Dorsolateral prefrontal cortex (tissue), 122 donors: ENCODE measurements at places on chromosomes 11 and 22.

DNA sequence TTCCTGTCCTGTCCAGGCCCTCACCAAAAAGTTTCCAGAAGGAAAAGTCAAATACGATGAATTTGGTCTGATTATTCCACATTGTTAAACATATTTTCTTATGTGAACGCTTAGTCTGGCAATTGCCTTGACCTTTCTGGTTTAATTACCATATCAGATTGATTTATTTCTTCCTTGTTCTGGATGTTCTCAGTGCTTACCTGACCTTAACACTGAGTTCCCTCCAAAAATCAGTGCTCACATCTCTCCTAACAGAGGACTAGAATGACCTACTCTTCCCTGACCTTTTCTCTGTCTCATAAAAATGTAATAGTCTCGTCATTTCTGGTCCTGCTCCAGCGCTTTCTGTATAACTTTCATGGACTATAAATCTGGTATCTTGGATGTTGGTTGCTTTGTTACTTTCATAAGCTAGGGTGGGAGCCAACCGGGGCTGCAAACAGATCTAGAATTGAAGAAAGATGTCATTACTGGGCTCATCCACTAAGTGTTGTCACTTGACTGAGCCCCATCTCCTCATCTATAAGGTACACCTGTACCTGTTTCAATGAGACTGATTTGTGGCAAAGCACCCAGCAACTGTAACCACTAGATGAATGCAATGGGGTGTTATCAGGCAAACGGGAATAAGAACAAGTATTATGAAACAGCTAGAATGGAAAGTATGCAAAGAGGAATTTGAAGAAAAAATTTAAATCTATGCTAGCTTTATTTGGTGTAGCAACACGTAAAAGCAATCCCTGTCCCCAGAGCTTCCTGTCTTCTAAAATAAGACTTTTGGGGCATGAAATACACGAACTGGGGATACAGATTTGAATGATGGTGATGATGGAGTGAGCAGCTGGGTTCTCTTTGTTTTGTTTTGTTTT is 2.4 kb downstream of the FADS2 start:
- no peak for DNase-seq

- no peak for DNase-seq
Observed at GRCh38 chr11:94023856-94024255, 2.7 kb downstream of the HEPHL1 start.

DNA sequence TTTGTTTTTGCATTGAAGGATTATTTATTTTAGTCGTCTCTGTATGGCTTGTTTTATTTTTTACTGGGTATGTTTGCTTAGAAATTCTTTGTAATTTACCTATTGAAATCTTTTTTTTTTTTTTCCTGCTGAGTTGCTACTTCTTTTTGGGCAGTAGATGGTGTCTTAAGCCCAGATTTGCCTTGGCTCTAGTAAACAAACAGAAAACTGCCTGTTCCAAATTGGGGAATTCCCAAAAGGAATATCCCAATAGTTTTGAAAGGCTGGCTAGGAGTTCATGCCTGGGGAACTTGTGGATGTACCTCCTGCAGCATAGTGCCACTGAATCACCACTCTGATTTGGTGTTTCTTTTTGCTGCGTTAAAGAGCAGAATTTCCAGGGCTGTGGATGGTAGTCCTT is 17.7 kb downstream of the PAMR1 start:
- no peak for DNase-seq

DNA sequence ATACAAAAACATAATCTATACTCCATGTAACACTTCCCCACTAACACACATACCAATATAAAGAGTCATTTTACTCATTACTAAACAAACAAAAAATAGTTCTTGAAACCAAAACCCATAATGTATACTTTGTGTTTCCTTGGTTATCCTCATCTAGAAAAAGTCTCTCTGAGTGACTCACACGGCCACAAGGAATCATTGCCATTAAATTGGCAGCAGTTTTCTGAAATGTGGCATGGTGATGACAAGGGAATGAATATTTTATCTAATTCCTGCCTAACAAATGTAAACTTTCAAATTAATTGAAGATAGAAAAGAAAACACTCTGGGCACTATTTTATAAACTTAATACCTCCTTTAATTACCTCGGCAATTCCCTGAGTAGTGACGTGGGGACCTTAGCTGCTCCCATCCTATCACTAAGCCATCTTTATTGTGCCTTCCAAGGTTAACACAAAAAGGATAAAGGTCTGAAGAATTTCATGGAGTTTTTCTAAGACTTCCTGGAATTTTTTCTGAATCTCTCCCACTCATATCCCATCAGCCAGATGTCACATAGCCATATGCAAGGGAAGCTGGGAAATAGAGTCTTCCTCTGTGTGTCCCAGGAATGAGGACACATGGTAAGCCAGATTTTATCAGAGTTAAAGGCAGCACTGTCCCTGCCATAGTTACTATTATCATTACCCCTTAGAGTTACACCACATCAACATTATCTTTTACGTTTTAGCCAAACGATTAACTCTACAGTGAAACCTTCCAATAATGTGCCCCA is 857.2 kb upstream of the TENM4 start:
- DNase-seq: no peak
